ENCODE measurements at places on chromosomes 7 and 10. TPM values are rescaled to one million over a fixed set of nuclear protein-coding genes. Genes with fewer than 3 reads are reported as not detected.

AFAP1L2 gene
- 10.1 TPM for total RNA-seq

GRCh38 chr10:520402-520787 lies 169.1 kb downstream of the DIP2C start:
- no peaks in the 10 kb centered on the region for H3K36me3 ChIP-seq
- peak; percentile 45 for DNase-seq
- H3K4me3 ChIP-seq: no peak overlapping the region
- H3K27ac ChIP-seq: no peak overlapping the region
- H3K4me1 ChIP-seq: no peaks in the 10 kb centered on the region

DNA sequence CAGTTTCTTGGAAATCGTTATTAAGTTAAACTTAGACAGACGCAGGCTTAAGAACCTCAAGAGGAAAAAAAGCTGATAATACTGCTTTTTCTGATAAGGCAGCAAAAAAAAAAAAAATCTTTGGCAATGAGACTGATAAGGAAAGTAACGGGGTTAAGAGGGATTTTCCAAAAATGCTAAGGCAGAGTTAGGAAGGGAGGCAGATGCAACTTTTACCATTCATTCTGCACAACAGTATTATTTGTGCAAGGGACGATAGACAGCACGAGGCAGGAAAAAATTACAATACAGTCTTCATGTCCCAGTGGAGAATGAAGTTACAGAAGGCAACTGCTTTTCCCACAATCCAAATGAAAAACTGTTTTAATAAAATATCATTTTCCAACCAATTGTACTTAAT lies 194.0 kb downstream of the DOCK4 start:
- H3K27ac ChIP-seq: no peak overlapping the region
- peaks cover 16% of the 10 kb centered on the region for H3K4me1 ChIP-seq
- H3K36me3 ChIP-seq: no peaks in the 10 kb centered on the region
- DNase-seq: no peak
- H3K4me3 ChIP-seq: no peak overlapping the region

DNA sequence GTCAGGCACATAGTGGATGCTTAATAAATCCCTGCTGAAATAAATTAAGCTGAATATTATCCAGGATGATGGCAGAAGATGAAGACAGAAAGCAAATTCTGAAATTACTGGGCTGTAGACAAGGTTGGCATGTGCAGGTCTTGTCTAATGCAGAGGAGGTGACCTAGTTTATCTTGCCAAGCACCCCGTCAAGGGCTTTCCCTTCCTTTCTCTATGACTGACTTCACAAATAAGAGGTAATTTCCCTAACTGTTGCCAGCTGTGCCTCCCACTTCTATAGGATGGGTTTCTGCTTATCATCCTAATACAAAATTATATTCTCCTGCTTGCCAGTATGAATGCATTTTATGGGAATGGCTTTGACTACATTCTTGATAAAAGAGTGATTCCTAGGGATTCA lies 38.0 kb downstream of the LHFPL3 start:
- no peaks in the 10 kb centered on the region for H3K4me1 ChIP-seq
- no peak overlapping the region for H3K4me3 ChIP-seq
- H3K27ac ChIP-seq: no peak overlapping the region
- DNase-seq: no peak
- no peaks in the 10 kb centered on the region for H3K36me3 ChIP-seq

DNA sequence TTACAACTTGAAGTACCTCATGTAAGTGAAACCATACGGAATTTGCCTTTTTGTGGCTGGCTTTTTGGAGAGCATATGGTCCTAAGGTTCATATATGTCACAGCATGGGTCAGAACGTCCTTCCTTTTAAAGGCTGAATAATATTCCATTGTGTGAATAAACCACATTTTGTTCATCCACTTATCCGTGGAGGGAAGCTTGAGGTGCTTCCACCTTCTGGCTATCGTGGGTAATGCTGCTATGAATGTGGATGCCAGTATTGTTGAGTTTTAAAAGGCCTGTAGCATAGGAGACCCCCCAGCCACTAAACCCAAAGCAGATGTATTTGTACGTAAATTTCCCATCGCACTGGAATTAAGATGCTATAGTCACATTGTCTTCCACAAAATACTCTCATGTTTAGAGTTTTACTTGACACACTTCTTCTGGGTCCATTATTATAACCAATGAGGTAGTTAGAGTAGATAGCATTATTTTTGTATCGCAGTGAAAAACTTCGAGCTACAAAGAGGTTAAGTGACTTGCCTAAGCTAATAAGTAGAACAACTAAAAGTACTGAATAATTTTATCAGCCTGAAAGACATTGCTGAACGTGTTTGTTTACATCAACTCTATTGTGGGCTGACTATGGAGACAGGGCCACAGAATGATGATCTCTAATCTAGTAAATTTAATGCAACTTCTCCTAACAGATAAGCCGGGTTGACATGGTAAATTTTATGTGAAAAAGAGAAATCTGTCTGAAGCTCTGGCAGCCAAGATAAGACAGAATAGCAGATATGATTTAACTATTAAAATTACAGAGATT lies 183.0 kb upstream of the CTBP2 start:
- H3K36me3 ChIP-seq: no peaks in the 10 kb centered on the region
- H3K27me3 ChIP-seq: peaks cover 6% of the 10 kb centered on the region
- no peak for DNase-seq
- H3K4me3 ChIP-seq: no peak overlapping the region
